ENCODE measurements at places on chromosomes 11 and 22.
A peak's percentile ranks its signal among the peaks of the same experiment; 100 is the strongest.

DNA sequence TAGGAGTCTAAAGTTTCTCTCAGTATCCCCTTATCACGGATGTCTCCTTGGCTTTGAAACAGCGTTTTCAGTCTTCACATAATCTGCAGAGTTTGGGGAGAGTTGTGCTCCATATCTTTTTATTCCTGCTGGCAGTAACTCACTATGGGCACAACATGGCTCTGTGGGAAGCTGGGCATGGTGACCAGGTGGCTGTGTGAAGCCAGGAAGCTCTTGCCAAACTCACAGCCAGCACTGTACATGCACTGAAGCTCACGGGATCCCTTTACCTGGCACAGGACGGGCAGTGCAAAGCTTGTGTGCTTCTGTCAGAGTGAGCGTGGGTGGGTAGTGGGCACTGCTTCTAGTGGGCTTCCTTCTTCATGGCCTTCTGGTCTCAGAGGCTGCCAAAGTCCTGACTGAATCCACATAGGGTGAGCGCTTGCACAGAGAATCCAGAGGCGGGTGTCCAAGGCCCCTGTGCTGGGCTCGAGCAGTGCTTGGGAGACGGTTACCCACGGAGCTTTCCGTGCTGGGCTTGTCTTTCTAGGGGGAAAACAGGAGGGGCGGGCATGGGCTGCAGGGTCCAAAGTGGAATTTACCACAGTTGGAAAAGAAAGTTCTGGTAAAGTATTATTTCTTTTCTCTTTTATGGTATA is 10.8 kb upstream of the KDM4E start:
- no peak for DNase-seq

- DNase-seq, result no peak
Measured at GRCh38 chr22:19769393-19769715, 8.8 kb downstream of the TBX1 start.

- peak; percentile 32 for DNase-seq
Measured at GRCh38 chr11:79940974-79941735, 500.3 kb upstream of the TENM4 start.

DNA sequence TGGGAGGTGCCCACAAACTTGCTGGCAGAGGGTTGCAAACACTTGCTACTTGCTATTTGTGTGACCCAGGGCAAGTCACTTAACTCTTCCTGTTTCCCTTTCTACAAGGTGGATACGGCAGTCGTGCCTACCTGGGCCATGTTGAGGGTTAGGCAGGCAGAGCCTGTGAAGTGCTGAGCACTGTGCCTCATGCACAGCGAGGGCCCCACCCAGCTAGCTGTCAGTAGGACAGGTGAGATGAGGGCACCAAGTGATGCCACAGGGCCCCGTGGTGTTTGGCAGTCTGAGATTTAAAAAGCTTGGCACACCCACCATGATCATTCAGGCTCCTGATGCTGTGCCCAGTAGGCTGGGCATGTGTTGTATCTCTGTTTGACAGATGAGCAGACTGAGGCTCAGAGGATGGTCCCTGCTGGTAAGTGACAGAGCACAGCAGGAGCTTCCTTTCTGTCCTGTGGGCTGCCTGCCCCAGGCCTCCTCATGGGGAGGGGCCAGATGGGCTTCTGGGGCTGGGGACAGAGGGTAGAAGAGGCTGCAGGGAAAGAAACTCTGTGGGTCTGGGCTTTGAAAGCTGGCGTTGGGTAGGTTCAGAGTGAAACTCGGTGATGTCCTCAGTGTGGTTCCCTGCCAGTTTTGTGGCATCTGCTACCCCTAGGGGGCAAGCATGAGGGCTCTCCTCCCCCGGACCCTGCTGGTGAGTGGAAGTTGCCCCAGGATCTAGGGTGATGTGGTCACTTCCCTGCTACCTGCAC is 59.3 kb downstream of the TSPAN18 start:
- no peak for DNase-seq

DNA sequence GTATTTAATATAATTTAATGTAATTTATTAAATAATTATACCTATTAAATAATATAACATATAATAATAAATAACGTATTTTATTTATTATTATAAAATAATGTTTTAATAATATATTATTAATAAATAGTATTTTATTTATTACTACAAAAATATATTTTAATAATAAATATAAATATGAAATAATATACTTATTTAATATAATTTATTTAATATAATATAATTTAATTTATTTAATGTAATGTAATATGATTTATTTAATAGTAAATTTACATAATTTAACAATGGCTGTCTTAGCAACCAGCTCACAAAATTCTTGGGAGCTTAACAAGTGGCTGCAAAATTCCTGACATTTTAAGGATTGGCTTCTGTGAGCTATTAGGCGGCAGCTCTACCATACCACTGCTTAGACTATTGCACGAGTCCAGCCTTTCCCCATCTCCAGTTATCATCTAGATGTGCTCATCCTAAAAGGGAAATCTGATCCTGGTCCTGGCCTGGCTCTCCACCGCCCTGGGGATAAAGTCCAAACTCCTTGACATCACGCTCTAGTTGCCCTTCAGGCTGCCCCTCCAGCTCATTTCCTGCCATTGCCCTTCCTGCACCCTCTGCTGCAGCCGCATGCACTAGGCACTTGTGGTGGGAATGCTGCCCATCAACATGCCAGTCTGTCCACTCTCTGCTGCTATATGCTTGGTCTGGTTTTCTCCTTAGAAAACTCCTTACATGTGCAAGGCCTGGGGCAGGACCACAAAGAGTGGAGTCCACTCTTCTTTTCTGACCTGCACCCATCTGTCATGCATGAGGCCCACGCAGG is 9.8 kb downstream of the MMP20 start:
- no peak for DNase-seq

DNA sequence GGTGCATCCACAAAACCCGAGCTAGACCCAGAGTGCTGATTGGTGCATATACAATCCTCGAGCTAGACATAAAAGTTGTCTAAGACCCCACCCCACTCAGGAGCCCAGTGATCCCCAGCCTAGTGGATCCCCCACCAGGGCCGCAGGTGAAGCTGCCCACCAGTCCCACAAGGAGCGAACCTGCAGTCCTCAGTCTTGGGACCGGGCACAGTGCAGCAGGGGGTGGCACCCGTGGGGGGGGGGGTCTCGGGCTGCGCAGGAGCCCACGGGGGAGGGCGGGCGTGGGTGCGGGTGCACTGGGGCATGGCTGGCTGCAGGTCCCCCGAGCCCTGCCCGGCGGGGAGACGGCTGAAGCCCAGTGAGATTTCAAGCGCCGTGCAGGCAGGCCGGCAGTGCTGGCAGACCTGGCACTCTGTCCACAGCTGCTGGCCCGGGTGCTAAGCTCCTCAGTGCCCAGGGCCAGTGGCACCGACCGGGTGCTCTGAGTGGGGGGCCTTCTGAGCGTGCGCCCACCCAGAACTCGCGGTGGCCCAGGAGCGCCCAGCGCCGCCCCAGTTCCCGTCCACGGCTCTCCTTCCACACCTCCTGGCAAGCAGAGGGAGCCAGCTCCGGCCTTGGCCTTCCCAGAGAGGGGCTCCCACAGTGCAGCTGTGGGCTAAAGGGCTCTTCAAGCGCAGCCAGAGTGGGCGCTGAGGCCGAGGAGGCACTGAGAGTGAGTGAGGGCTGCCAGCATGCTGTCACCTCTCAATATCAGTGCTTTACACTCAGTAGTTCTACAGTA is 989.1 kb downstream of the FAM181B start:
- DNase-seq, result no peak

DNA sequence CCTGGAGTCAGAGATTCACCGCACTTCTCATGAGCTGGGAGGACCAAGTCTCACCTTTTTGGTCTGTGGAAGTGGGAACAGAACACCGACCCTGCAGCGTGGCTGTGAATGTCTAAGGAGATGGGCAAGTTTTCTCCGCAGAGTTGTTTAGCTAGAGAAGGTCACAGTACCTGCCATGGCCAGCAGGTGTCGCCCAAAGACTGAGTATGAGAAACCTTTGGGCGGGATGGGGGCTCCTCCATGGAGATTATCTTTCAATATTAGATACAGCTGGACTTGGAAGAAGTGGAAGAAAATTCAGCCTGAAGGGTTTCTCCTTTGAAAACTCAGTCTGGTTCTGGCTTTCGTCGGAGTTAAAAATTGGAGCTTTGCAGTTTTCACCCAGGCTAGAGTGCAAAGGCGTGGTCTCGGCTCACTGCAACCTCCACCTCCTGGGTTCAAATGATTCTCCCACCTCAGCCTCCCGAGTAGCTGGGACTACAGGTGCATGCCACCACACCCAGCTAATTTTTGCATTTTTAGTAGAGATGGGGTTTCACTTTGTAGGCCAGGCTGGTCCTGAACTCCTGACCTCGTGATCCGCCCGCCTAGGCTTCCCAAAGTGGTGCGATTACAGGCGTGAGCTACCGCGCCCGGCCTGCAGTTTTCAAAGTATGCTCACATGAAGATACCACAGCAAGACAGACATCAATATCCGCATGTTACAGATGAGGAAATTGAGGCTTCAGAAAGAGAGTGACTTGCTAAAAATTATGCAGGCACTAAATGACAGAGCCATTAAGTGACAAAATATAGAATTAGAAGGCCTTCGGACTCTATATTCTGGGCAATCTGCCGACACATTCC is 10.7 kb upstream of the DSCAML1 start:
- no peak for DNase-seq

- no peak for DNase-seq
Measured at GRCh38 chr22:20211997-20212753, 55.9 kb downstream of the RTN4R start.

GRCh38 chr11:130782361-130783222 is 133.7 kb downstream of the SNX19 start:
- DNase-seq, result peak; percentile 47

- no peak for DNase-seq
Measured at GRCh38 chr11:66856496-66857233, at the start of gene LRFN4. LRFN4 (plus strand) TSS chr11:66857064; CDS start chr11:66857745, 681 bp downstream.

DNA sequence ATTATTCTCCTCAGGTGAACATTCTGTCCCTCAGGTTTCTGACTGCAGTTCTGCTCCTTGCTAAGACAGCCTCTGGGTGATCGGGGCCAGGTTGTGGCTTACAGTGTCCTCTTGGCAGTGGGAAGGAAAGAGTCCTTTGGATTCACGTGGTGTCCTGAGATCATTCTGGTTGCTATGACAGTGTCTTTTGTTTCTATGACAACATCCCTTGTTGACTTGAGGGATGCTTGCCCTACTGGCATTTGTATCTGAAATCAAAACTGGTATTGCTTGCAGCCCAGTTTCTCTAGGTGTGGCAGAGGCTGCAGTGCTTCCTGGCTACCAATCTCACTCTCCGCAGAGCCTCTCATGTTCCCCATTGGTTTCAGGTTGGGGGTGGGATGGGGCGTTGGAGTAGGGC is 151.8 kb upstream of the CCDC90B start:
- no peak for DNase-seq

- DNase-seq, result no peak
Measured at GRCh38 chr11:16194566-16194965, 161.8 kb downstream of the SOX6 start.

- no peak for DNase-seq
Measured at GRCh38 chr11:61377461-61378160, 14.8 kb upstream of the TMEM216 start.

DNA sequence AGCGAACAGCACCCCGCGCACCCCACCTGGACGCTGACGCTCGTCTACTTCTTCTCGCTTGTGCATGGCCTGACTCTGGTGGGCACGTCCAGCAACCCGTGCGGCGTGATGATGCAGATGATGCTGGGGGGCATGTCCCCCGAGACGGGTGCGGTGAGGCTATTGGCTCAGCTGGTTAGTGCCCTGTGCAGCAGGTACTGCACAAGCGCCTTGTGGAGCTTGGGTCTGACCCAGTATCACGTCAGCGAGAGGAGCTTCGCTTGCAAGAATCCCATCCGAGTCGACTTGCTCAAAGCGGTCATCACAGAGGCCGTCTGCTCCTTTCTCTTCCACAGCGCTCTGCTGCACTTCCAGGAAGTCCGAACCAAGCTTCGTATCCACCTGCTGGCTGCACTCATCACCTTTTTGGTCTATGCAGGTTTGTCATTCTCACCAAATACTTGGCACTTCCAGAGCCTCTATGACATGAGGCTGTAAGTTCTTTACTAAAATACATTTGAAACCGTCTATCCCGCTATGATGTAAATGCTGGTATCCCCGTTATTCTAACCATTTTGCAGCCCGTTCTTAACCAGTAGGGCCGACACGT is 535 bp downstream of the AQP11 start:
- DNase-seq, result no peak

- DNase-seq, result no peak
Measured at GRCh38 chr22:30425327-30425615, 297 bp upstream of the MTFP1 start.

- no peak for DNase-seq
Measured at GRCh38 chr11:109267293-109268095, 154.5 kb upstream of the C11orf87 start.

DNA sequence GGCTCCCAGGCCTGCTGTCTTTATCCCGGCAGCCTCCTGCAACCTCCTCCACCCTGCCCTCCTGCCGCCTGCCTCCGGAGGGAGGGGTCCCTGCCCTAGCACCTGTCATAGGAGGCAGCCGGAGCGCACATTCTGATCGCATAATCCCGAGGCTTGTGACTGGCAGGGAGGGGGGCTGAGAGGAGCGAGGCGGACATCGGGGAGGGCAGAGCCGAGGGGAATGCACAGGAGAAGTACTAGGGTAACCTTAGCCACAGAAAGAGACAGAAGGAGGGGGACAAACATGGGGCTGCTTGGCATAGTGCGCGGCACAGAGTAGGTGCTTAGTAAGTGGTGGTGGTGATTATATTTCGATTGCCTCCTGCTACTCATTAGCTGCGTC is 9.2 kb upstream of the ALX4 start:
- DNase-seq, result no peak

Data from fibroblast of skin of left quadriceps (primary cell).